Stimulated activated CD4-positive, alpha-beta T cell treated with anti-CD3 and anti-CD28 coated beads, Interleukin-15, amount 100 ng/mL, for 24 hours (primary cell): ENCODE measurements at places on chromosomes 7 and 10.

DNA sequence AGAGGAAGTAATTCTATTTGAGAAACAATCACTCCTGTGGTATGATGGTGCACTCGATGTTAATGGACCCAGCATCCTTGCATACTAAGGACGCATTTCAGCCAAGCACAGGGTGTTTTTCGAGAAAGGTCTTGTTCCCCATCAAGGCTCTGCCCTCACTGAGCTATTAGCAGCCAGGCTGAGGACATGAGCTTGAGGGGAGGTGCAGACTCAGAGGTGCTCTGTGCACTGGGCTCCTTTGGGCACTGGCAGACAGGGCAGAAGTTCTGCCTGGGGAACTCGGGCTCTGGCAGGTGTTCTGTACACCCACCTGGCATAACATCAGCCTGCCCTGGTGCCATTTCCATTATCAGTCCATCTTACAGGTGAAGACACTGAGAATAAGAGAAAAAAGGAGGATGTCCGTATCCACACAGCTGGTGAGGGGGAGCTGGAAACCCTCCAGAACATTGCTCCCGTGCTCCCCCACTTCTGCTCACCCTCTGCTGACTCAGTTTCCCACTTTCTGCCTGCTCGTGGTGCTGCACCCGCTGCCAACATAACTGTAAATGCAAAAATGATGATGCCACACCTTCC, 92.7 kb upstream of the RET start:
- DNase-seq: no peak

- no peak for DNase-seq
These were observed 313.6 kb downstream of the DOCK4 start for GRCh38 chr7:111892588-111892987.

GRCh38 chr7:30276203-30276900, 8.0 kb upstream of the ZNRF2 start:
- DNase-seq: peak; percentile 42

GRCh38 chr7:141416650-141417270, 134.4 kb upstream of the AGK start:
- no peak for DNase-seq

- DNase-seq: no peak
These were observed 4.0 kb downstream of the CDHR1 start for GRCh38 chr10:84198206-84198915.

DNA sequence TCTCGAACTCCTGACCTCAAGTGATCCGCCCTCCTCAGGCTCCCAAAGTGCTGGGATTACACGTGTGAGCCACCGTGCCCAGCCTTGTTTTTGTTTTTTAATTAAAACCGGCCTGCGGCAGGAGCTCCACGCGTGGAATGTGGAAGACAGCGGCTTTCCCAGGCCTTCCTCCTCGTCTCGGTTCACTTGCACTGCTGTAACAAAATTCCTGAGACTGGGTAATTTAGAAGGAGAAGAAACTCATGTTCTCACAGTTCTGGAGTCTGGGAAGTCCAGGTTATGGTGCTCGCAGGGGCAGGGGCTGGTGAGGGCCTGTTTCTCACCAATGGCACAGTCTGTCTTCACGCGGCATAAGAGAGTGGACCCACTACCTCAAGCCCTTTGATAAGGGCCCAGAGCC, 14.4 kb upstream of the CRYGN start:
- DNase-seq: no peak
